Activated CD4-positive, alpha-beta T cell treated with anti-CD3 and anti-CD28 coated beads, Interleukin-10, Interleukin-2, amounts not matched to agents 100 ng/mL and 50 ng/mL, durations not matched to agents 16 hours and 8 hours (primary cell): ENCODE measurements at places on chromosomes 11 and 22.

DNA sequence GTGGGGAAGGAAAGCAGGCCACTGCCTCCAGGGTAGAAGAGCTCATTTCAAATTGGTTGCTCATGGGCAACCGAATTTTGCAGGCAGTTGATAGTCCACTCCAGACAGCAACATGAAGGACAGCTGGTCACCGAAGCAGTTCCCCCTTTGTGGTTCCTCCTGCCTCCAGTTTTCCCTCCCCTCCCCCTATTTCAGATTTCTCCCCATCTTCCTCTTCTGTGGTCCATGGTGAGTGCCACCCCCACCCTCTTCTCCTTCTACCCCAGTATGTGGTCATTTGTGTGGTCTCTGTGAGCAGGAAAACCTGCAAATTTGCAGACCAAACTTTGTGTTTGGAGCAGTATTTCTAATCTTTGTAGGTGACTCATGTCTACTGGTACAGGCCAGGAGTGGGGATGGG, 38.2 kb upstream of the PAK1 start:
- no peak for DNase-seq

GRCh38 chr11:45871638-45872037, 13.8 kb upstream of the MAPK8IP1 start:
- no peak for DNase-seq

GRCh38 chr22:35478633-35479107, 62.0 kb upstream of the RASD2 start:
- DNase-seq: no peak

DNA sequence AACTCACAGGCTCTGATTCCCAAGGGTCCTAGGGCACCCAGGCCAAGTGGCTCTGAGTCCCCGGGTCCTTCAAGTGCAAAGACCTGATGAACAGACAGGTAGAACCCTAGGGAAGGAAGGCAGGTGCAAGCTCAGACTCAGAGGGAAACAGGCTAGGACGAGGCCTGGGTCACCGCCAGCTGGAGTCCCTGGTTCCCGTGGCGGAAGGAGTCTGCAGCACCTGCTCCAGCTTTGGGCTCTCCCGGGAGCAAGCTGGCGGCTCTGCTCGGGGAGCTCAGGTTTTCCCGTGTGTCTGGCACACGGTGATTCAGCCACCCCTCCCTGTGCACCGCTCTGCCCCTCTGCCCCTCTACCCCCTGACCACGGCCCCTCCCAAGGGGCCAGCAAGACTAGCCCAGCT, 59.8 kb downstream of the WNT7B start:
- DNase-seq: no peak

GRCh38 chr11:122861631-122862030, 20.9 kb upstream of the JHY start:
- no peak for DNase-seq

GRCh38 chr11:10366568-10367331, 61.9 kb downstream of the ADM start:
- DNase-seq: peak; percentile 74

- DNase-seq: no peak
Observed at GRCh38 chr22:16783930-16784354, 41.3 kb downstream of the XKR3 start.

- no peak for DNase-seq
Observed at GRCh38 chr11:128156486-128156885, 430.9 kb downstream of the ETS1 start.
